Dermis microvascular lymphatic vessel endothelial cell (primary cell): ENCODE measurements at places on chromosomes 11 and 22. TPM values are rescaled to one million over a fixed set of nuclear protein-coding genes. Genes with fewer than 3 reads are reported as not detected.

- no peak for DNase-seq
These were observed 7.6 kb downstream of the LRRC51 start for GRCh38 chr11:72088076-72088808.

- DNase-seq: no peak
These were observed 39.2 kb upstream of the AMPD3 start for GRCh38 chr11:10415817-10416392.

- no peak for DNase-seq
These were observed 571.7 kb downstream of the METTL15 start for GRCh38 chr11:28679795-28680468.

DNA sequence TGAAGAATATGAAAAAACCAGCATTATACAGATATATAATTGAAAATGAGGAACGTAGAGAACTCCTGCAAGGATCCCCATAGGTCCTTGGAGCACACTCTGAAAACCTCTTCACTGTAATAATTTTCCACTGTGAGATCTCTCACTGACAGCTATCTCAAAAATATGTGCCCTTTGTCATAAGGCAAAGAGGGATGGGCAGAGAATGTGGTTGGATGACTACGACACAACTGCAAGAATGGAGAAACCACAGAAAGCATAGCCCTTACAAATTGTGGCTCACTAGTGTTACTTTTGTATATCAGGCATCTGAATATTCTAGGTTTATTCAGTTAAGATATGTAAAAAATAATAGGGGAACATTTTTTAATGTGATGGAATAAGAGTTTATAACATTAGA, 7.9 kb upstream of the CTSC start:
- DNase-seq: no peak

- no peak for DNase-seq
These were observed 512 bp downstream of the TOLLIP start for GRCh38 chr11:1308743-1309497.

- DNase-seq: no peak
These were observed 65.1 kb upstream of the LDLRAD3 start for GRCh38 chr11:35878741-35879140.

GRCh38 chr11:71165771-71166170, 86.6 kb downstream of the SHANK2 start:
- DNase-seq: no peak

- DNase-seq: no peak
These were observed 60.7 kb upstream of the FADD start for GRCh38 chr11:70142221-70142875.

DNA sequence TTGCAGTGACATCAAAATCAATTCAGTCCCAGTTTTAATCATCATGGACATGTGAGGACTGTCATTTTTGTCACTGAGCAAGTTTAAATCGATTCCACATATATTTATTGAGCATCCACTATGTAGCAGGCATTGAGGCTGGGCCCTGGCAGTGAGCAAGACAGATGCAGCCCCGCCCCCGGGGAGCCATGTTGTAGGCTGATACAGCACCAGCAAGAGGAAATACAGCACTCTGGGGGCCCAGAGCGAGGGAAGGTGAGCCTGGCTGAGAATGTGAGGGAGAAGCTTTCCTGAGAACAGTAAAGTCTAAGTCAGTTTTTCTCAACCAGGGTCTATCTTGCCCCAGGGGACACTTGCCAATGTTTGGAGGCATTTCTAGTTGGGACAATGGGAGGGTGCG, 108.6 kb upstream of the ASPHD2 start:
- no peak for DNase-seq

DNA sequence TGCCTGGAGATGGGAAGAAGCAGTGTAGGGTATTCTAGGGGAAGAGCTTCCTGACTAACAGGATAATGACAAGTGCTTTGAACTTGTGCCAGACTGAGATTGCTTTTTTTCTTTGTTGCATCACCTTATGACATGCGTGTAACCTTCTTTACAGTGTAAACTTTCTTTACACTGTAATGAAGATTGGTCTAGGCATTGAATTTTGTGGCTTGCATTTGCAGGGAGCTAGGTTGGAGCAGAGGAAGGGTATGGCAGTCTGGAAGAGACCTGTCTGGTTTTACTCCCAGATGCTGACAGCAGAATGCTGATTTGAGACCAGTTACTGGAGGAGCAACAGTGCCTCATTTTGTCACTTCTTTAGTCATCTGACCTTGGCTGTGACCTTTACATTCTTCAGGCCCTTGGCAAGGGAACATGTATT, 5.6 kb downstream of the DDB2 start:
- DNase-seq: peak; percentile 66

DNA sequence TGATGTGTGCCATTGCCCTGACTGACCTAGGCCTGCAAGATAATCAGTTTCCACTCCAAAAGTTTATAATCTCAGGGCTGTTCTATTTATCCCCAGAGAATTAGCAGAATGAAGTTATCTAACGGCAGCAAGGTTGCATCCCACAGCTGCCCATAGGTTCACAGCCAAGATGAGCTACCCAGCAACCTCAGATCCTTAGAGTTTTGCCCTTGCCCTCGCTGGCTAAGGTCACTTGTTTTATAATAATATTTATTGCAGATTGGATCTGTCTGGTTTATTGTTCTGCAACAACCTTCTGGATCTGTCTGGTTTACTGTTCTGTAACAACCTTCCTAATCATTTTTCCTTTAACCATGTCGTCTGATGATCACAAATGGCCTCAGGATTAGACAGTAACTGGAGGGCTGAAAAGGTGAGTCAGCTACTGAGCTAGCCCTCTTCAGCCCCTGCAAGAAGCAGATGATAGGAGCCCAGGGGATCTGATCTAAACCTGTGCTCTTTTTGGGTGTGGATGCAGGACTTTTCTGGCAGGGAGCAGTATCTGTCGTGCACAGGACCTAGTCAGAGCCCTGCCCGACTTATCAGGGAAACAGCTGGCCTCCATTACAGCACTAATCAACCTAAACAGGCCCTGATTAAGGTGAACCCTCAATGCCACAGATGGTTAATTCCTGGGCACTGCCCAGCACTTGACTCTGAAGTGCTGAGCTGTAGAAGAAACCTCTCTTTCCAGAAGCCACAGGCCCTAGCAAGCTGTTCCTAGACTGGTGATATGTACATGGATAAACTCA, 642.9 kb upstream of the KIRREL3 start:
- DNase-seq: no peak

DNA sequence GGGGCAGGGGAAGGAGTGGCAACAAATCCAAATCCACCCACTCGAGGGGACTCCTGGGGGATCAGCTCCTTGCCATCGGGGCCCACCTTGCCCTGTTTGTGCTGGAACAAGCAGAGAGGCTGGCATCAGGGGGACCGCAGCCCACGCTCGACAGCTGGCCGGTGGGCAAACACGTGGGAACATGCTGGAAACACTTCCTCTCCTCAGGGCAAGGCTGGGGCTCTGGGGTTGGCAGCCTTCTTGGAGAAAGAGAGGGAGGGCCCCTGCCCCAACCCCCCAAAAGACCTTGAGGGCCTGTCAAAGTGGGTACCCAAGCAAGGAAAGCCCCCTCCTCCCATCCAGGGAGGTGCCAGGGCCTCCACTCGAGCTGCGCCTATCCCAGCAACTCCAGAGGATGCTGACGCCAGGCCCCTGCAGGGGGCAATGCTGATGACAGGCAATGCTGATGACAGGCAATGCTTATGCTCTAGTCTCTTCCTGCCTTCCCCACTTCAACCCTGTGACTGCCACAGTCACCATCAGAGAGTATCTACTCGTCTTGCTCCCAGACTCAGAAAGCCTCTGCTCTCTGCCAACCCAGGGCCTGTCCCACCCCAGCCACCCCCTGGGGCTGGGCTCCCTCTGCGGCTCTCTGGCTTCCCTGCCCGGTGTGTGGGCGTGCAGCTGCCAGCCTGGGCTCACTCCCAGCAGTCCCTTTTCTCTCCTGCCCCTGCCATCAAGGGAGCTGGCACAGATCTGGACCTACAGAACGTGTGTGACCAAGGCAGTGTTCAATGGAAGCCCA, 6.0 kb downstream of the ESS2 start:
- no peak for DNase-seq

DNA sequence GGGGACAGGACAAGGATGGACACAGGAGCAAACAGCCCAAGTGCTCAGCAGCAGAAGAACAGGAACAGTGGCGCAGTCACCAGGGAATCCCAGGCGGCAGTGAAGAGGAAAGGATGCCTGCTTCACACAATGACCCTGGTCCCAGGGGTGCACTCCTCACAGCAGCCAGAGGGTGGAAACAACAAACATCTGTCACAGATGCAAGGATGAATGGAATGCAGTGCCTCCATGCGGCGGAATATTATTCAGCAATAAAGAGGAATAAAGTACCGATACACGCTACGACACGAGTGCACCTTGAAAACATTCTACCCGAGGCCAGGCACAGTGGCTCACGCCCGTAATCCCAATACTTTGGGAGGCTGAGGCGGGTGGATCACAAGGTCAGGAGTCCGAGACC, 12.7 kb downstream of the CSNK1E start:
- DNase-seq: peak; percentile 26

DNA sequence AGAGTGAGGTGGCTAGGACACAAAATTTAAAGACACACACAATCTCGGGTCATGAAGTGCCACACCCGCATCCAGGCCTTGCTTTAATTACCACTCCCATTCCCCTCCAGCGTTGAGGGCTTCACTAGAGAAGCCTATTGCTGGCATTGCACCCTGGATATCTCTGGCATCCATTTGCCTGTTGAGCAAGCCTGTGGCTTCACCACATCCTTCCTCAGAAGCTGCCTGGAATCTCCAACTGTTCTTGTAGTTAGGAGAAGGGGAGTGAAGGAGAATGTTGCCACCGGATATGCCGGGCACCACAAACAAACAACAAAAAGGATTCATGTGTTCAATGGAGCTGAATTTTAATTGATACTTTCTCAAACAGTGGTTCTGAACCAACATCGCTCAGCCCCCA, 34.4 kb upstream of the RCN1 start:
- no peak for DNase-seq

DNA sequence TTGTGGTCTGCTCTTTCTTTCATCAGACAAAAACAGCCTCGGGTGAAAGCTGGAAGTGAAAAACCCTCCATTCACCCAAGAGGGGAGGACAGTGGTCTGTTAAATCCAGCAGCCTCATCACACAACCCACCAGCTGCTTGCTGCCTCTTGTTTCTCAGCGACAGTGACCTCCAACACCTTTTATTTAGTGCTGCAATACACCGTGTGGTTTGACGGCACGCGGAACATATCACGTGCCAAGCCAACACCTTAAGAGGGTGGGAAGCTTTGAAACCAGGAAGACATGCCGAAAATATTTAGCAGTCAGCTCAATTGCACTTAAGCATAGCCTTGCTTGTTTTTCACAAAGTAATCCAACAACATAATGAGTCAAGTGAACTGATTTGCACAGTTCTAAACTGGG, 39.8 kb upstream of the POGLUT3 start:
- no peak for DNase-seq

GRCh38 chr11:92967178-92967577, 2.3 kb upstream of the MTNR1B start:
- DNase-seq: no peak

- DNase-seq: no peak
These were observed 12.9 kb downstream of the PCSK7 start for GRCh38 chr11:117219001-117219400.

DNA sequence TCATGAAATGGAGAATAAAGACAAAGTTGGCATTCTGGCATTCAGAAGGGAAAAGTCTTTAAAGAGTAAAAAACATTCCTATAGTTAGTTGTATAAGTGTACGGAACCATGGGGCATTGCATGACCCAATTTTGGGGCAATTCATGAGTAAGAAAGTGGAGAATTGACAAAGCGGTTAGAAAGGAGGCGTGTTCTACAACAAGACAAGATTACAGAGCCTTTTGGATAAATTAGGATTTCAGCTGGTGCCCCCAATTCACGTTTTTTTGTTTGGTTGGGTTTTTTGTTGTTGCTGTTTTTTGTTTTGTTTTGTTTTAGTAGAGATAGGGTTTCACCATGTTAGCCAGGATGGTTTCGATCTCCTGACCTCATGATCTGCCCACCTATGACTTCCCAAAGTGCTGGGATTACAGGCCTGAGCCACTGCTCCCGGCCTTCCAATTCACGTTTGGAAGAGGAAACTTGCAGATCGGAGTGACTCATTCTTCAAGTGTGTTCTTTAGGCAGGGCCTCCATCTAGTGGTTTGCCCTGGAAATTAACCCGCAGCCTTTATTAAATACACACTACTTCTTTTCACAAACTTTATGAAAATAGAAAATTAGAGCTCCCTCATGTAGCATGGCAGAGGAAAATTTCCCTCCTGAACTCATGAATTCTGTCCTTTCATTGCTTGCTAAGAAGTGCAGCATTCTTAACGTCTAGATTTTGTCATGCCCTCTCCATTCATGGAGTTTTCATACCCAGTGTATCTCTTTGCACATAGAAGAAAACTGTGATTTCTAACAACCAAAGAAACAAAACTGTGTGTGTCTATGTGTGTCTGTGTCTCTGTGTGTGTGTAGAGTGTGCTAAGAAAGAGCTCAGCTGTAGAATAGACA, 118.1 kb downstream of the BBOX1 start:
- DNase-seq: peak; percentile 34

- no peak for DNase-seq
These were observed 748.5 kb downstream of the BRD1 start for GRCh38 chr22:49079027-49079725.

- DNase-seq: no peak
These were observed 51.7 kb upstream of the PAK1 start for GRCh38 chr11:77525455-77526091.

GRCh38 chr11:46498179-46498578, 95.6 kb downstream of the AMBRA1 start:
- DNase-seq: no peak

GRCh38 chr11:35654711-35655110, 7.9 kb upstream of the TRIM44 start:
- DNase-seq: no peak

DNA sequence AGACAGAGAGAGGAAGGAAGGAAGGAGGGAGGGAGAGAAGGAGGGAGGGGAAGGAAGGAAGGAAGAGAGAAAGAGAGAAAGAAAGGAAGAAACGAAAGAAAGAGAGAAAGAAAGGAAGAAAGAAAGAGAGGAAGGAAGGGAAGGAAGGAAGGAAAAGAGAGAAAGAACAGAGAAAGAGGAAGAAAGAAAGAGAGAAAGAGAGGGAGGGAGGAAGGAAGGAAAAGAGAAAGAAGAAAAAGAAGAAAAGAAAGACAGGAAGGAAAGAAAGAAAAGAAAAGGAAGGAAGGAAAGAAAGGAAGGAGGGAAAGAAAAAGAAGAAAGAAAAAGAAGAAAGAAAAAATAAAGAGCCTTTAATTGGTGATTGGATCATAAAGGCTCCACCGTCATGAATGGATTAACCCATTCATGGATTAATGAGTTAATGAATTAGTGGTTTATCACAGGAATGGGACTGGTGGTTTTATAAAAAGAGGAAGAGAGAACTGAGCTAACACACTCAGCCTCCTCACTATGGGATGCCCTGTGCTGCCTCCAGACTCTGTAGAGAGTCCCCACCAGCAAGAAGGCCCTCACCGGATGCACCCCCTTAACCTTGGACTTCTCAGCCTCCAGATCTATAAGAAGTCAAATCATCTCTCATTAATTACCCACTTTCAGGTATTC, 9.0 kb upstream of the PLAAT2 start:
- DNase-seq: no peak

- no peak for DNase-seq
These were observed 1.6 kb downstream of the CCND1 start for GRCh38 chr11:69642549-69642912.

- DNase-seq: no peak
These were observed 598.0 kb downstream of the BRD1 start for GRCh38 chr22:49229483-49230193.

Gene SCO2
- 2.8 and 3.1 TPM in 2 replicates for total RNA-seq

Gene DGCR6
- 0.25 and 0.51 TPM in 2 replicates for total RNA-seq

Gene TIMP3
- 116 and 341 TPM in 2 replicates for total RNA-seq

Gene OR5A1
- not detected in 2 replicates for total RNA-seq

Gene LRRC75B
- total RNA-seq: 2.6 and 4.6 TPM in 2 replicates

Gene C11orf97
- total RNA-seq: not detected in 2 replicates

Gene PRR33
- total RNA-seq: not detected in 2 replicates

Gene GGT5
- 8.5 and 9.2 TPM in 2 replicates for total RNA-seq
